Mesothelial cell of epicardium (in vitro differentiated cells): ENCODE measurements at places on chromosomes 4 and X.
A peak's percentile ranks its signal among the peaks of the same experiment; 100 is the strongest.

DNA sequence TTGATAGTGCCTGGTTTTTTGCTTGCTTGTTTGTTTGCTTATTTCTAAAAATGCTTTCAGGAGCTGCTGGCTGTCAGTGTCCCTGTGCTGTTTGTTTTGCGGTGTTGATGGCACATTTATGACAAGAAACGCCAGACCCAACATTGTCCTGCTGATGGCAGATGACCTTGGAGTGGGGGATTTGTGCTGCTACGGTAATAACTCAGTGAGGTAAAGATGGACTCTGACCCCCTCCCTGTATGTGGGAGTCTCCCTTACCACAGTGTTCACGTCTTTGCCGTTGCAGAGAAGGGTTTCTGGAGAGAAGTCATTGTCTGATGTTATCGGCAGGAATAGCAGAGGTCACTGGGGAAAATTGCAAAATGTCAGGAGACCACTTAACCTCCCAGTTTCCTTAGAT lies at the start of gene ARSH:
Gene ARSH (plus strand): TSS at position 52 of the 400 bp plus-strand sequence. CDS start 67 bp downstream, at position 119.
- no peak for DNase-seq

DNA sequence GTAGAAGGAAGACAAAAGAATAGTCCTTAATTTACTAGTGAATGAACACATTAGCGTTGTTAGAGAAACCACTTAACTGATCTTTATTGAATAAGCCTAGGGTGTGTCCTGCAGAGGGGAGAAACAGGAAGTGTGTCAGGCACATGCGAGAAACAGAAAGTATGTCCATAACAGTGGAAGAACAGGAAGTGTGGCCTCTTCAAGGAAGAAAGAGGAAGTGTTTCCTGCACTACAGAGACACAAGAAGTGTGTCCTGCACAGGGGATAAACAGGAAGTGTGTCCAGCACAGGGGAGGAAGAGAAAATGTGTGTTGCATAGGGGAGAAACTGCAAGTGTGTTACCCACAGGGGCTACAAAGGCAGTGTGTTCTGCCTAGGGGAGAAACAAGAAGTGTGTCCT lies 539.6 kb upstream of the PRKX start:
- no peak for DNase-seq

DNA sequence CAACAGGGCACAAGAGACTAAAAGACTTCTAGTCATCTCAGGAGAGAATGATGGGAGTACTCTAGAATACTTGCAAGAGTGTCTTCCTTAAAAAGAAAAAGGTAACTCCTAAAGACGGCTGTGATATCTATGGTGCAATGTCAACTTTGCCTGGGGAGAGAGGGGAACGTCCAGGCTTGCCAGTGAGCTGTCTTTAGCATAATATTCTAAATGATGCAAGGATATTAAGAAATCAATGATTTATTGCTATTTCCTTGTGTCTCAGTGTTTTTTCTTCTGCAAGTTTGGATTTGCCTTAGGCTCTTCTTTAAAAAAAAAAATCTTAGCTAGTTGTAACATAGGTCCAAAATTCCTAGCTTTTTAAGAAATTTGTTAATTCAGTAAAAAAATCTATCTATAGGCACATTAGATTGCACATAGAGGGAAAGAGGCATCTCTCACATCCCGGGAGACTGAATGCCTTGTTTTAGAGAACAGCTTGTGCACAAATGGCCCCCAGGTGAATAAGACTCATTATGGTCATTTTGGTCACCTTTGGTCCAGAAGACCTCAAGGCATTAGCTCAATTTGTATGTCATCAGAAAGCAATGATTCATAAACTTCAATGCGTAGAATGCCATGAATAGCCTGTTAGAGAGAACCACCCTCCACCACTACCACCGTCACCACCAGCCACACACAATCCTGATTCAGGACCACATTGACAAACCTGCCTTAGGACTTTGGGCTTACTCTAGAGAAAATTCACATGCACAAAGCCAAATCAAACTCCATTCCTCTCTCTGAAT lies 104.1 kb downstream of the PALLD start:
- DNase-seq, result no peak

- DNase-seq, result no peak
Observed at GRCh38 chr4:138118270-138118669, 123.9 kb downstream of the SLC7A11 start.

GRCh38 chr4:38109370-38109769 lies 149.2 kb downstream of the PTTG2 start:
- DNase-seq, result no peak

GRCh38 chrX:154718616-154719015 lies 32.3 kb downstream of the GAB3 start:
- DNase-seq, result no peak

GRCh38 chr4:52641854-52642563 lies 17.1 kb downstream of the USP46 start:
- DNase-seq, result no peak

- DNase-seq, result peak; percentile 63
Observed at GRCh38 chr4:123398066-123398852, 1.7 kb downstream of the SPRY1 start.

DNA sequence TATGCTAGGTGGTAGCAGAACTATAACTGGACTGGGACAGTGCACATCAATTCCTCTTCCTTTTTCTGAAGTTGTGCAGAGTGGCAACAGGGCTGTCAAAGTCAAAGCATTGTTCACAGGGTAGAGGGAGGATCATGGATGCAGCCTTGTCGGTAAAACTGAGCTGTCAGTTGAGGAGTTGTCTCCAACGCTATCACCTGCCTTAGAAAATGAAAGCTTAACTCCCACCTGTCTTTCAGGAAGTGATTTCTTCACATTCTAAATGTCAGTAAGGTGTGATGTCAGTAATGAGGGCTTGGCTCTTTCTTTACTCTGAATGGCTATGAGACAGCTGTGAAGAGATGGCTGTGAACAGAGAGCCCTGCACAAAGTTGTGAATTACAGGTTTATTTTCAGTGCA lies 66.4 kb upstream of the BANK1 start:
- DNase-seq, result no peak

- no peak for DNase-seq
Observed at GRCh38 chr4:154562697-154563254, at the start of gene FGB. FGB (plus strand) TSS chr4:154563011; CDS start chr4:154563019, 8 bp downstream.

GRCh38 chr4:1898681-1899080 lies 27.5 kb downstream of the NSD2 start:
- no peak for DNase-seq

GRCh38 chr4:52249581-52249980 lies 198.5 kb downstream of the SPATA18 start:
- no peak for DNase-seq

DNA sequence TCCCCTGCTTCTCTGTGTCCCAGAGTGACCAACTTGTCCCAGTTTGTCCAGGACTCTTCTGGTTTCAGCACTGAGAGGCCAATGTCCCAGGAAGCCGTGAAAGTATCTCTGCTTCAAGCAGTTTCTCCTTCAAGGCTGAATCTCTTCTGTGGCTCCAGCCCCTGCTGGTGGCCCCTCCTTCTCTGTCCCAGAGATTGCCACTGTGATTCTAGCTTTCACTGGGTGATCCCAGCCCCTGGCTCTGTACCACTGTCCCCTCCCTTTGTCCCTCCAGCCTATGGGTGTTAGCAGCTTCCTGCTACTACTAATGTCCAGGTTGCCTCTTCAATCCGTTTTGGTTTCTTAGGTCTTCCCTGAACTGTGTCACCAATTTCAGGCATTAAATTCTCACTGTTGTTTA lies 70.5 kb downstream of the SOX3 start:
- no peak for DNase-seq

DNA sequence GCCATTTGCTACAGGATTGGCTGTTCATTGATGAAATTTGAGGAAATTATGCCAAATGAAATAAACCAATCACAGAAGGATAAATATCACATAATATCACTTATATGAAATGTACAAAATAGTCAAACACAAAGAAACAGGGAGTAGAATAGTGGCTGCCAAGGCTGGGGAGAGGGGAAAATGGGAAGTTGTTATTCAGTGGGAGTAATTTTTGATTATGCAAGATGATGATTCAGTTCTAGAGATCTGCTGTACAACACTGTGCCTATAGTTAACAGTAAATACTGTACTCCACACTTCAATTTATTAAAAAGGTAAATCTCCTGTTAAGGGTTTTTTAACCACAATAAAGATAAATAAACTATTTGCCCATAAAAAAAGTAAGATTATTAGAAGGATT lies 101.1 kb downstream of the TMA16 start:
- DNase-seq, result no peak

- no peak for DNase-seq
Observed at GRCh38 chrX:65035446-65035770, 59.2 kb upstream of the ZC4H2 start.

GRCh38 chr4:28966982-28967381 lies 1753.2 kb upstream of the PCDH7 start:
- DNase-seq, result no peak

DNA sequence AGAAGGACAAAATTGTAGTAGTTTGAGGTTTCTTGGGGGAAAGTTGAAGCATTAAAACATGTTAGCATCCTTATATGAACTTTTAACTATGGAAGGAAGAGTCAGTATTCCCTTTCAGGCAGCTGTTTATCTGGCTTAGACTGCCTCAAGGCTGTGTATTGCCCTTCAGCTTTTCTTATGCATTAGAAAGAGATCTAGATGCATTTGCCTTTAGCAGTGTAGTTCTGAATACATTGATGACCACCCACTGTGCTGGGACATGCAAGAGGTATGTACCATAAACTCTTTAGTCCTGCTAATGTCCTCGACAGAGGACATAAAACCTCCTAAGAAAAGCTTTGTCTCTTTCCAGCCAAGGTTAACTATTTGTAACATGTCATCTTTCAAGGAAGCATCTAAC lies 2.9 kb downstream of the FAM200B start:
- no peak for DNase-seq

DNA sequence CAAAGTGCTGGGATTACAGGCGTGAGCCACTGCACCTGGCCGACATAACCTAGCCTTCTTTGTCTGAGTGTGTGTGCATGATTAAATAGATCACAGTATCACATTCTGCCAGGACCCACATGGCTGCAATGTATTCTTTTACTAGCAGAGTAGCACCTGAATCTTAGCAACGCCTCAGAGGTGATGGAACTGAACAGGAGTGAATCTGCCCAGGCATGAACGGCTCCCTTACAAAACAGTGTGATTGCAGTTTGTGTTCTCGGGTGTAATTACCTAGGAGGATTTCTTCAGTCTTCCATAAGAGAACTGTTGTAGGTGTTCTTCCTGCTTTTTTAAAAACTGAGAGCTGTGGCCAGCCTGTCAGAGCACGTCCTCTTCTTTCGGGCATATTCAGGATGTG lies 122.7 kb upstream of the STS start:
- no peak for DNase-seq

DNA sequence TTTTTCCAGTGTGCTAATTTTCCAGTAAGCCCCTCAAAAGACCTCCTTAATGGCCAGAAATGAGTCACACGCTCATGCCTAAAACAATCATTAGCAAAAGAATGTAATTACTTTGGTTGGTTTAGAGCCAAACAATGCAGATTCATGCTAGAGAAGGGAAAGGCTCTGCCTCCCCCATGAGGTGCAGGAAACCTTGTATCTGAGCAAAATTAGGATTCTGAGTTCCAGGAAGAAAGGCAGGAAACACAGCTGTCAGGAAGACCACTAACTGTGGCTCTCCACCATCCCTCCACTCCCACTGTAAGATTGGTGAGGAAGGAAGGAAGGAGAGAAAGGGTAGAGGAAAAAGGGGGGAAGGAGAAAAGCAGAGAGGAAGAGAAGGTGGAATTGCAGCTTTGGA lies 104.9 kb upstream of the DHX15 start:
- no peak for DNase-seq

DNA sequence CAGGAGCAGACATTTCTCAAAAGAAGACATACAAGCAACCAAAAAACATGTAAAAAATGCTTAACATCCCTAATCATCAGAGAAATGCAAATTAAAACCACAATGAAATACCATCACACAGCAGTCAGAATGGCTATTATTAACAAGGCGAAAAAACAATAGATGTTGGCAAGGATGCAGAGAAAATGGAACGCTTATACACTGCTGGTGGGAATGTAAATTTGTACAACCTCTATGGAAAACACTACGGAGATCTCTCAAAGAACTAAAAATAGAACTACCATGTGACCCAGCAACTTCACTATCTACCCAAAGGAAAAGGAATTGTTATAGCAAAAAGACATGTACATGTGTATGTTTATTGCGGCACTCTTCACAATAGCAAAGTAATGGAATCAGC lies 71.5 kb downstream of the PPP4R3C start:
- DNase-seq, result no peak

DNA sequence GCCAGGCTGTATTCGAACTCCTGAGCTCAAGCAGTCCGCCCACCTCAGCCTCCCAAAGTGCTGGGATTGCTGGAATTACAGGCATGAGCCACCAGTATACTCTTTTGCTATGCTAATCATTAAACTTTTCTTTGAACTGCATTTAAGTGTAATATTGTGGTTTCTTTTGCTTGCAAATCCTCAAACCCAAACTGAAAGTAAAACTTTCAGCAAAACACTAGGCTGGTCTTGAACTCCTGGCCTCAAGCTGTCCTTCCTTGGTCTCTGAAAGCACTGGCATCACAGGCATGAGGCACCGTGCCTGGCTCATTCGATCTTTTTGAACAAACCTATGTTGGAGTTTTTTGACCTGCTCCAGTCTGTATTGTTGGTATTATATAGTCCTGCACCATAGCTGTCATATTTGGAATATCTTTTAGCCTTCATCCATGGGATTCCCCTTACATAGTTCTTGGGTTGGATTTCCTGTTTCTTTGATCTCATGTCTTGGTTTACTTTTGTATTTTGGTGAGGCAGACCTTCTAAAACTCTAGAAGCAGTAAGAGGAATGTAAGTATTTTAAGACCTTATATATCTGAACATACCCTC lies 34.1 kb downstream of the MOB1B start:
- no peak for DNase-seq

GRCh38 chr4:5500165-5500564 lies 208.2 kb downstream of the EVC2 start:
- DNase-seq, result no peak

DNA sequence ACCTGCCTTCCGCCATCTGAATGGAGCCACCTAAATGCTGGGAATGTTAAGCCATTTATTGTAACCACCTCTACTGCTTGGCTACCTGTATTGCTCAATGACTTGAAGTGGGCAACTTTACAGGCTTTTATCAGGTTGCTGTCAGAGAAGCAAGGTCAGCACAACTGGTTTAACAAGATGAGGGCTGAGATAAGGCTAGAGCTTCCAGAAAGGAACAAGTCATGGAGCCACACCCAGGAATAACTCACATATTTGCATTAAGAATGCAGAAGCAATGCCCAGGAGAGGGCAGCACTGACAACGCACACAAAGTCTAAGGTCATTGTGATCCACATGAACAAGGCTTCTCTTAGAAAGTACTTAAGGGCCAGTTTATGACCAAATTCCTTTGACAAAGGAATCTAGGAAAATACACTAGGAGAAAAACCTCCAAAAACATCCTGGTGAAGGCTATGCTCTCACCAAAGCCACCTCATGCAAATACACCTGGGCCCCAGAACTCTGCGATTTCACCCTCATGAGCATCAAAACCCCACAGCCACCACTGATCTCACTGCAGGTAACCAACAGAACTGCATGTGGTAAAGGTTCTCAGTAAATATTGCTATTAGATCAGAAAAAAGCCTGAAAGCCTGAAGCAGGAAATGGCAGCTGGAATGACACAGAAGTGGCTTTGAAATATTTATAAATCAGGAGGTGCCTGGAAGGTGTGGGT lies 15.0 kb upstream of the STS start:
- peak; percentile 62 for DNase-seq
